Activated CD4-positive, alpha-beta T cell treated with anti-CD3 and anti-CD28 coated beads, Interleukin-2, amount 50 U/mL, for 1 hour (primary cell): ENCODE measurements at places on chromosomes 16 and 17.

DNA sequence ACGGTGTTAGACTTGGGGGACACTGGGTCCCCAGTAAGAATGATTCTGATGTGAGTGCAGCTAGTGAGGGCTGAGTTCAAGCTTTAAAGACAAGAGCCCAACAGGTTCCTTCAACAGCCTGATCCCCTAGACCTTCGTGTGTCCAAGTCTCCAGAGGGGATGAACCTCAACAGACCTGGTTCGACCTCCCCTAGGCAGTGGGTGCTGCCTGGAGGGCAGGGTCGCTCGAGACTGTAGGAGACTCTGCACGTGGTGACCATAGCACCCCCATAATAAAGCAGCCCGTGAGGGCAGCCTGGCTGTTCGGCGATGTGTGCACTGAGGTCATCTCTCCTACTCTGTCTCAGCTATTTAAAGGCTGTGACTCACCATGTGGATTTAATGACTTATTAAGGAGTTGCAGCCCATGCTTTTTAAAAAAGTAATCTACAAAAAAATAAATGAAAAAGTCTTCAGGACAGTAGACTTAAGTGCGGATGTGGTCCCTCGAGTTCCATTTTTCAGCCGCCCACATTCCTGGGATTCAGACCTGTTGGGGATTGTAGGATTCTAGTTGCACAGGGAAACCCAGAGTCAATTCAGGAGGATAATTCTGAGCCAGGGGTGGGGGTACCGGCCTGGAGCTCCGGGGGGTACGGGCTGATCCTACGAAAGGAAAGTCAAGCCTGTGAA, 23.4 kb upstream of the METRNL start:
- no peak for DNase-seq

DNA sequence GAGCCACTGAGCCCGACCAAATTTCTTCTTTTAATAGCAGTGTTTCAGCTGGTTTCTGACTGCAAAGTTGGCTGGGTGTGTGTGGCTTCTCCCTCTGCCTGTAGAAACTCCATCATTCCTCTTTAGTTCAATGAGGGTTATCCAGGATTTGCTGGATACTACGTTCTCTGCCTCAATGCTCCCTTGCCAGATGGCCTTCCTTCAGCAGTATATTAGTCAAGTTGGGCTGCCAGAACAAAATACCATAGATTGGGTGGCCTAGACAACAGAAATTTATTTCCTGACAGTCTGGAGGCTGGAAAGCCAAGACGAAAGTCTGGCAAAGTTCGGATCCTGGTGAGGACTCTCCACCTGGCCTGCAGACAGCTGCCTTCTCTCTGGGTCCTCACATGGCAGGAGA, 103.7 kb downstream of the NOG start:
- no peak for DNase-seq

GRCh38 chr17:57624386-57624785, 120.7 kb downstream of the CCDC182 start:
- no peak for DNase-seq

DNA sequence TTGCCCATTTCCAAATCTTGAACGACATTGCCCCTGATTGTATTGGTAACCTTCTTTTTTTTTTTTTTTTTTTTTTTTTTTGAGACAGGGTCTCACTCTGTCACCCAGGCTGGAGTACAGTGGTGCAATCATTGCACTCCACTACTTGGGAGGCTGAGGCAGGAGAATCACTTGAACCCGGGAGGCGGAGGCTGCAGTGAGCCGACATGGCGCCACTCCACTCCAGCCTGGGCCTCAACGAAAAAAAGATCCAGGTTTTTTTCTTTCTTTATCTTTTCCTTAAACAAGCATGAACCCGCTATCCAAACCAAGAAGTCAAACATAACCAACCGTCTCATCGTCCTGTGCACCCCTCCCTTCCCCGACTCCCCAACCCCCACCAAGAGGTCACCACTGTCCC, 47.6 kb upstream of the RPH3AL start:
- DNase-seq, result no peak

DNA sequence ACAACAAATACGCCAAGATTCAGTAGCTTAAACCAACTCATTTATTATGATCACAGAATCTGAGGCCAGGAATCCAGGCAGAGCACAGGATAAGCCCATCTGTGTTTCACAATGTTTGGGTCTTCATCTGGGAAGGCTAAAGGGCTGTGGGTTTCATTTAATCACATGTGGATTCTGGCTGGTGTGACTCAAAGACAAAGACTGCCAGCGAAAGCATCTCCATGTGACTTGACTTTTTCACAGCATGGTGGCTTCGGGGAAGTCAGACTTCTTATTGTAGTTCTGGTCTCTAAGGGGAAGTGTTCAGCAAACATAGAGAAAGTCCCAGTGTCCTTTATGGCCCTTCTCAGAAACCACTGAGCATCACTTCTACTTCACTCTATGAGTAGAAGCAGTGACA, 1014.4 kb upstream of the GOT2 start:
- DNase-seq, result no peak

- DNase-seq, result no peak
Measured at GRCh38 chr16:84712801-84713775, 13.3 kb downstream of the USP10 start.

DNA sequence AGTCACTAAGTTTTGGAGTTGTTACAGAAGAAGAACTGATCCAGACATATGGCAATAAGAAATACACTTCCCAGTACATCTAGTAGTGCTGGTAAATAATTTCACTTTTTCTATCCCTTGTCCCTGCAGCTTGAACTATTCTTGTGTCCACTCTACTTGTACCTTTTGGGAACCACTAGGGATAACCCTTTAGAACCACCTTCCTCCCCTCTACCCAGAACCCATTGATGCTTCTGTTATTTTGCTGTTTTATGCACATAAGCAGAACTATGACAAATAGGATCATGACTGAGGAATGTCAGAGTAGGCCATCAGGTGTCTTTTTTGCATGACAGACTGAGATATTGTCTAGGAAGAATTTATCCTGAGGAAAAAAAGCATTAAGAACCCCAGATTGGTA, 125.1 kb downstream of the BRIP1 start:
- no peak for DNase-seq

- no peak for DNase-seq
Measured at GRCh38 chr16:72266836-72267235, 94.9 kb upstream of the PMFBP1 start.

GRCh38 chr17:18187821-18188761, 4.5 kb downstream of the ALKBH5 start:
- DNase-seq, result no peak

GRCh38 chr17:49290690-49291359, 60.2 kb upstream of the PHOSPHO1 start:
- DNase-seq, result no peak

DNA sequence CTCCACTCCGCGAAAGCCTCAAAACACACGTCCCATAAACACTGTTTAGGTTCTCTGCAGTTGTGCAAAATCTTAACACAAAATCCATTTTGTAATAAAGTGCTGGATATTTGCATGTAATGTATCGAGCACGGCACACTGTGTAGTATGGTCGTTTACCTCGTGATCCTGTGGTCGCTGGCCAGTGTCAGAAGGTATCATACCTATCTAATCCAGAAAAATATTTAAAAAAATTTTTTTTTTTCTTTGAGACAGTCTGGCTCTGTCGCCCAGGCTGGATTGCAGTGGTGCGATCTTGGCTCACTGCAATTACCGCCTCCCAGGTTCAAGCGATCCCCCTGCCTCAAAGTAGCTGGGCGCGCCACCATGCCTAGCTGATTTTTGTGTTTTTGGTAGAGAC, 996 bp downstream of the RPL38 start:
- DNase-seq, result no peak

GRCh38 chr17:38663125-38663751, 11.5 kb downstream of the EPOP start:
- peak; percentile 25 for DNase-seq

DNA sequence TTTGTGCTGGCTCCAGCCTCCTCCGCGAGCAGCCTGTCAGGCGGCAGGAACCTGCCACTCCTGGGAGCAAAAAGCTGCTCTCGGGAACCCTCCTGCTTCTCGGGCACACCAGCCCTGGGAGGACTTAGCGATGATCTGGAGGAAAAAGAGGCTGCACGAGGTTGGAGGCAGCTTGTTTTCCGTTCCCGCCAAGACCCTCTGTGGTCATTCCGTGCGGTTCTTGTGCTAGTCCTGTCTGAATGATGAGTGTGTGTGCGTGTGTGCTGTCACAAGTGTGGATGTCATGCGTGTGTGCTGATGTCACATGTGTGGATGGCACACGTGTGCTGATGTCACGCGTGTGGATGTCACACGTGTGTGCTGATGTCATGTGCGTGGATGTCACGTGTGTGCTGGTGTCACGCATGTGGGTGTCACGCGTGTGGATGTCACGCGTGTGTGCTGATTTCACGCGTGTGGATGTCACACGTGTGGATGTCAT, 150.0 kb downstream of the NPIPB11 start:
- no peak for DNase-seq

DNA sequence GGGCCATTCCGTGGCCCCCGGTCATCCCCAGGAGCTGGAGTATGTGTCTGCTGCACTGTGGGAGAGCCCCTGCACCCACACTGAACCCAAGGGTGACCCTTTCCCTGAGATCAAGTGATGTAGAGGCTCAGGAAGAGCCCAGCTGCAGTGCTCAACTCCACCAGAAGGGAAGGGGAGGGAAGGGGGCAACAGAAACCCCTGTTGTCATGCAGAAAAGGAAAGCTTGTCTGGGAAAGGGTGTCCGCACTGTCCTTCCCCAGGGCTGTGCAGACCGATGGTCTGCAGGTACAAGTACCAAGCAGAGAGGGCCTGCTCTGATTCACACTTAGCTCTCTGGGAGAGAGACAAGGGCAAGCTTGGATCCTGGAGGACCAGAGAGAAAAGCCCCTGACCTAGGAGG, 45.7 kb upstream of the TOB1 start:
- DNase-seq, result no peak

GRCh38 chr17:42682722-42683403, 532 bp downstream of the CNTNAP1 start:
- DNase-seq, result peak; percentile 16

DNA sequence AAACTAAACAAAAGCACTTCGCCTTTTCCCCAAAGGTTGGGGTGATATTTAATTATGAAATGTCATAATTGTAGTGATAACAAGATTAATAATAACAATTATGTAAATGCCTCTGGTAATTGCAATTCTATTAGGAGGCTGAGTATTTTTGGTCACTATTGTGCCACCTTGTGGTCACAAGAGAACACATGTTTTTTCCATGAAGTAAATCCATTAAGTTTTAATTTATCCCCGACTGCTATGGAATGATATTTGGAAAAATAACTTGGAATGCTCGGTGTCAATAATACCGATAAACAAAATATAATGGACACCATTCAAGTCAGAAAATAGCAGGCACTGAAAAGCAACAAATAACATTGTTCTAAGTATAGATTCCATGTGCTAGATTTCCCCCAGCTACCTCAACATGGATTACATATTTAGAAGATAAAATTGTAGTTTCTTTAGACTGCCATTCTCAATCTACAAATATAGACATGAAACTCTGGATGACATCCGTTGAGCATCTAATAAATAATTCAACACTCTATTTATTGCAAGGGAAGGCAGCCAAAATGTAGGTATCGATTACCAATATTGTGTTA, 25.0 kb upstream of the KCNJ2 start:
- DNase-seq, result no peak

GRCh38 chr16:66859397-66860068, 15.3 kb downstream of the CA7 start:
- no peak for DNase-seq

GRCh38 chr17:71987634-71988033, 133.2 kb upstream of the SOX9 start:
- DNase-seq, result no peak

- no peak for DNase-seq
Measured at GRCh38 chr16:64892835-64893785, 228.8 kb downstream of the CDH11 start.

DNA sequence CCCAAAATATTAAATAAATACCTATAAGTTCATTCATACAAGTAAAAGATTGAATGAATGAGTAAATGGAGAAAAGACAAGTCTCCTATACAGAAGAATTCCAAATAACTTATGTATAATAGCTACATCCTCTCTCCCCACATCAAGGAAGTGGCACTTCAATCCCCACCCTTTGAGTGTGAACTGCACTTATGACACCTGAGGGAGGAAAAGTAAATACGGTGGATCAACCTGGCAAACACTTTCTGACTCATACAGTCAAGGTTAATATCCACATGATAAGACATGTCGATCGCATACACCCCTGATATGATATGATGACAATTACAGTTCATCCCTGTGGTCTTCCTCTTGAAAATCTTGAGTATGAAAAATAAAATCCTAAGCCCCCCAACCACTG, 18.0 kb downstream of the SLFN12L start:
- DNase-seq, result no peak

DNA sequence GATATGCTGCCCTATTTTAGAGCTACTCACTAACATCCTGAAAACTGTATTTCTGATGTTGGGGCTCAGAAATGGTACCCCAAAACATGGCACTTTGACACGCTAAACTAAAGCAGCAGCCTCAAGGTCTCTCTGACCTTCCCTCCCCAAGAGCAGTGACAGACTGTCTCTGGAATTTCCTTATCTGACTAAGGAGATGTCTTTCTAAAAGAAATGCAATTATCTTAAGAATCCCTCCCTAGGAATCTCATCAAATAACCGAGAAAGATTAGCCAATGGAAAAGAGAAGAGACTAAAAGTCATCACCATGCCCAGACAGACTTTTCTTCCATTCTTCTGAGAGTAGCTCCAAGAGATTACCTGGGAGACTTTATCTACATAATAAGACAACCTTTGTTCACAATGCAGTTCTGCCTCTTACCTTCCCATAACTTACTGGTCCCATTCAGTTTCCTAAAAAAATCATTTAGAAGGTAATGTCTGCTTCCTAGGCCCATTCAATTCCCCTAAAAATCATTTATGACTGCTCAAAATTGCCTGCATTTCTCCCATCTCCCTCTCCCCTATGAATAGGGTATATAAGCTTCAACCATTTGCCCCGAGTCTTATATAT, 123.9 kb downstream of the CPPED1 start:
- no peak for DNase-seq

DNA sequence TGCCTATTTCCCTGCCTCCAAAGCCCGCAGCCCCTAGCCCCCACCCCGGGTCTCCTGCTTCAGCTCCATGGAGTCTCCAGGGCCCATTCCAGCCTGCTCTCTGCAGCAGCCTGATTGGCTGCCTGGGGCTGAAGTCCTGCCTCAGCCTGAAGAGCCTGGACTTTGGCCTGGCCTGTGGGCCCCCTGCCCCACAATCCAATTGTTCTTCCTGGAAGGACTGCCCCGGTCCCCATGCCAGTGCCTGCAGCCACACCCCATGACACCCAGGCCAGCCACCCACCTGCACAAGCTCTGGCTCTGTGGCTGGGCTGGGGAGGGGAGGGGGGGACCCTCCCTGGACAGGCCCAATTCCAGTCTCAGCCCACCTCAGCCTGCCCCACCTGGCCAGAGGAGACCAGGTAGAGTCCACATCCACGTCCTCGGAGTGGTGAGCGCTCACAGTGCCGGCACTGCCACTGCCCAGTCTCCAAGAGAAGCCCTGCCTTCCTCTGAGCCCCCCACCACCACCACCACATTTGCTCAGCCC, 12.3 kb downstream of the ENPP7 start:
- DNase-seq, result no peak

DNA sequence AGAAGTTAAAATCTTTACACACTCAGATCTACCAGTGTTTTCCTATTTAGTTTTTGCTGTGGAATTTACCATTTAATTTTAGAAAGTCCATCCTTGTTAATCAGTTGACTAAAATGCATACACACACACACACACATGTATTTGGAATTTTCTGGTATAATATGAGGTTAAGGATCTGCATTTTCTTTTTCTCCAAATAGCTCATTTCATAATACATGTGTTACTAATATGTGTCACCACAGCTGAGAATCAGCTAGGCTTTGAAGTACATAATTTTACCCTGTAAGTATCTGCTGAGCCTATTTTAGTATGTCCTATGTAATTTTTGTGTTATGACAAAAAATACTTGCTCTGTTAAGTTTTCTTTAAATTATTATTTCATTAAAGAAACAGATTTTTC, 143.2 kb downstream of the PHKB start:
- DNase-seq, result no peak
